Epithelial cell of proximal tubule (primary cell): ENCODE measurements at places on chromosomes 12 and 14.

- no peak for DNase-seq
Observed at GRCh38 chr12:129605666-129606065, 298.2 kb downstream of the TMEM132D start.

DNA sequence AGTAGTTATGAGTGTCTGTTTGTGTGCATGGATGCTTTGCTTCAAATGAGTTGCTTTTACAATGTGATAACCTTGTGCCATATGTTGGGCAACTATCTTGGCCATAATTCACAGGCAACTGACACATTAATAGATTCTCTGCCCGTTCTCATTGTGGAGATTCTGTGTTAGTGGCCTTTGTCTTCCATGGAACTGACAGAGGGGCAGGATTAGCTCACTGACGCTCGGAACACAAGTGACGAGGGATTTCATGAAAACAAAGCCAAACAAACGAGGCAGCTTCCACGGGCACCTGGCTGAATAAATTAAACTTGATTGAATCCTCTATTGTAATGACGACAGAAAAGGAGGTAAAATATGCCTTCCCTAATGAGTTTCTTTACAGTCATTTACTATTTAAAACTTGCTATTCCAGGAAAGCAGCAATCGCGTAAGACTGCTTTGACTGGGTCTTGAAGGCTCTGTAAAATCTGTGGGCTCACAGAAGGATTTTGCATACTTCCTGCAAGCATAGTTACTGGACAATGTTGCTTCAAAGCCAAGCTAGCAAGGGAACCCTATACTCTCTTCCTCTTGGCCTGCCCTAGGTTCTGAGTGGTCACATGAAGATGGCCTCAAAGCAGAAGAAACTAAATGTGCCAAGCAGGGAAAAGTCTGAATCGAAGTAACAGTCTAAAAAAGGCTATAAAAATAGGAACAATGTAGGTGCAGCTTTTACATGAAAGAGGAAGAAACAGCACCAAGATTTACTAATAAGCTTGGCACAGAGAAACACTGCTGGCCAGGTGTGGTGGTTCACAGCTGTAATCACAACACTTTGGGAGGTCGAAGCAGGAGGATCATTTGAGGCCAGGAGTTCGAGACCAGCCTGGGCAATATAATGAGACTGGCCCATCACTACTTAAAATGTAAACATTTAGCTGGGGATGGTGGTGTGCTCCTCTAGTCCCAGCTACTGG lies 28.1 kb upstream of the SINHCAF start:
- DNase-seq: no peak

GRCh38 chr14:39229222-39229543 lies 4.5 kb upstream of the MIA2 start:
- no peak for DNase-seq

GRCh38 chr12:4562034-4562657 lies at the start of gene DYRK4:
TSS of gene DYRK4 (plus strand) at chr12:4562208. CDS start at chr12:4562246, 38 bp downstream.
- DNase-seq: no peak

DNA sequence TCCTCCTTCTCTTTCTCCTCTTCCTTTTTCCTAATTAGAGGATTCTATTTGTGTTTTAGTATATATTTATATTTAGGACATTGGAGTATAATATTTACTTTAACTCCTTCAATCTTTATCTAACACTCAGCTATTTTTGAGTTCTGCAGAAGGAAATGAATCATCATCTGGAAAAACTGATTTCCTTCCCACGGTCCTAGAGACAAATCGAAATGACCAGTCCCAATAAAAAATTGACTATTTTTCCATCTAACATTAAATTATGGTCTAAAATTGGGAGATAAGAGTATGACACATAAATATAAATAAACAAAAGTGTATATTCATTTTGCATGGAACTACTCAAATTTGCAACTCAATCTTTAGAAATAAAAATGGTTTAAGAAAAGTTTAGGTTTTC lies 167.4 kb downstream of the TMTC3 start:
- DNase-seq: no peak

DNA sequence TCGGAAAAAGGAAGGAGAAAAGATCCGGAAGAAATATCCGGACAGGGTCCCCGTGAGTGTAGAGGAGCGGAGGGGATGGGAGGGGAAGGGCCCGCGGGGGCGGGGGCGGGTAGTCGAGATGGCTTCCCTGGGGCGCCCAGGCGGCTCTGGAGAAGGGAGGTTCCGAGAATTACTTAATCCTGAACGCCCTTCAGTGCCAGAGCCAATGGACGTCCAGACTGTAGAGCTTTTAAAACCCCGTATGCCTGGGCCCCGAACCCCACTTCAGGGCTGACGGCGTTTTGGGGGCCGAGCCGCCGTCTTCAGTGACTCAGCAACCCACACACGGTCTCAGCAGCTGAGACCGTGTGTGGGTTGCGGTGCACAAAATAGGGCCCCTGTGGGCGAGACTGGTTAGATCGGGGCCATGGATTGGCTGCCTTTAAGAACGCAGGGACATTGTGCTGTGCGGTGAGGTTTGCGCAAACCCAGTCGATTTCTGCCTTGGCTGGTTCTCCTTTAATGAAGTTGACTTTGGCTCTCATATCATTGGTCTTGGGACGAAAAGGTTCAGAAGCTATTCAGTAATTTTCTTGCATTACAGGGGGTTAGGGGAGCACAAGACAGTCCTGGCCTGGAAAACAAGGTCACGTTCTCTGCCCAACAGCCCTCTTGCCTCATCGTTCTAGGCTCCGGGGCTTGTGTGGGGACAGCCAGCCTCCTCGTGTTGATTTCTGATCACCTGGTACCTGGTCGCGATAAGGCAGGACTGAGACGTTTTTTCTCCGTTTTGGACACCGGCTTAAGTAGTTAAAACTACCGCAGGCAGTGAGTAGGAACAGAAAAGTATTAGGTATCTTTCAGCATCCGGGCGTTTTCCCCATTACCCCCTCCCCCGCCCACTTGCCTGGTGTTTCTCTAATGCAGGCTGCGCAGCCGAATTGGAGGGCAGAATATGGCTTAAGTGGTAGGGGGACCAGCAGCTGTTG lies 775 bp downstream of the GABARAPL1 start:
- DNase-seq: no peak

- DNase-seq: no peak
Observed at GRCh38 chr12:21379218-21379617, 6.5 kb downstream of the IAPP start.

- no peak for DNase-seq
Observed at GRCh38 chr12:127909041-127909440, 357.9 kb upstream of the TMEM132C start.

DNA sequence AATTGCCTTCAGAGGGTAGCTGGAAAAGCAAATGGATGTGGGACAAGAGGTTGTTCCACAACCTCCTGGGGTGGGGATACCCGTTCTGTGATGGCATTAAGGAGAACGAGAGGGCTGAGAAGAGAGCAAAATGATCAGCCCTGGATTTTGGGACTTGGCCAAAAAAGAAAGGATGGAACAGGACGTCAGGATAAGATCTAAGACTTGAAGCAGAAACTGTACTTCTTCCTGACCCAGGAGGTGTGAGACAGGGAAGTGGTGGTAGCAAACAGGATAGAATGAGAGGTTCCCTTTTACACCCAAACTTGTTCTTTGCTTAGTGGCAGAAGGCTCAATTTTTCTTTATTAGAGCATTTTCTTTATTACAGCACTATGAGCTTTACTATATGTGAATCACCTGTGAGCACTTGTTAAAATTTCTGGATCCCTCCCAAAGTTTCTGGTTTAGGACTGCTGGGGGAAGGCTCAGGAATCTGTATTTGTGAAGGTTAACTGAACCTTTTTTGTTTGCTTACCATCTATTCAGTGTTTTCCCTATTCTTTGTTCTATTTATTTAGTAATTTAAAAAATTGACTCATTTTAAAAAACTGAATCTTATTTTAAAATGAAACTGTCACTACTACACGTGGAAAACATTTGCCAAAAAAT lies 59.2 kb downstream of the ERC1 start:
- DNase-seq: no peak

DNA sequence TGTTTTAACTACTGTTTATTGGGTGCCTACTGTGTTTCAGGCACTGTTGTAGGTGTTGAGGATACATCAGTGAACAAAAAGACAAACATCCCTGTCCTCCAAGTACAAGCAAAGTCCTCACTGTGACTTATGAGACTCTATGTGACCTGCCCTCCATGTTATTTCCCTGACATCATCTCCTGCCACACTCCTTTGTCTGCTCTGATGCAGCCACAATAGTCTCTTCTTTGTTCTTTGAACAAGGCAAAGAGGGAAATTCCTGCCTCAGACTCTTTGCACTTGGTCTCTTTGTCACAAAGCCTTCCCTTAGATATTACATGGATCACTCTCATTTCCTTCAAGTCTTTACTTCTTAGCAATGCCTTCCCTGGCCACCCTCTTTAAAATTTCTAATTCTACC lies 240.1 kb upstream of the SRRM4 start:
- DNase-seq: no peak

GRCh38 chr14:82411298-82411697 lies 877.6 kb upstream of the SEL1L start:
- DNase-seq: no peak

GRCh38 chr12:117105902-117106301 lies 6.7 kb upstream of the TESC start:
- no peak for DNase-seq

DNA sequence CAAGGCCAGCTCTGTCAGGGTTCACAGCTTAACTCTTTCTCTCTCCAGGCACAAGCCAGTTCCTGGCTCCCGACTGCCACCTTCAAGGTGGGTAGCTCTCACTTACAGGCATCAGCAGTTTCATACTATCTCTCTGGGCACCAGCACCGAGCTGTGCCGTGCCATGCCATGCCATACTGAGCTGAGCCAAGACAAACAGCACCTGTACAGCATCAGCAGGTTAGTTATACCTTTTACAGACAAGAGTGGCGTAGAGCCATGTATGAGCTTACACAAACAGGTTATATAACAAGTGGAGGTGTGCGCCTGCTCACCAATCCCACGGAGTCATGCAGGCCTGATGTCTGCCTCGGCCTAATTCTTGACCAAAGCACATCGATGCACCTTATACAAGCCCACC lies 1098.7 kb downstream of the AACS start:
- no peak for DNase-seq

GRCh38 chr12:52912711-52913430 lies 8.0 kb upstream of the KRT8 start:
- no peak for DNase-seq

- DNase-seq: peak; percentile 32
Observed at GRCh38 chr12:5076761-5077160, 33.1 kb downstream of the KCNA5 start.

- DNase-seq: no peak
Observed at GRCh38 chr12:115223322-115223721, 539.3 kb upstream of the TBX3 start.

- no peak for DNase-seq
Observed at GRCh38 chr14:69543341-69544115, 31.1 kb downstream of the CCDC177 start.

- peak; percentile 85 for DNase-seq
Observed at GRCh38 chr12:123089631-123090353, 61.1 kb downstream of the PITPNM2 start.

GRCh38 chr14:28468191-28469151 lies 298.1 kb upstream of the FOXG1 start:
- no peak for DNase-seq

DNA sequence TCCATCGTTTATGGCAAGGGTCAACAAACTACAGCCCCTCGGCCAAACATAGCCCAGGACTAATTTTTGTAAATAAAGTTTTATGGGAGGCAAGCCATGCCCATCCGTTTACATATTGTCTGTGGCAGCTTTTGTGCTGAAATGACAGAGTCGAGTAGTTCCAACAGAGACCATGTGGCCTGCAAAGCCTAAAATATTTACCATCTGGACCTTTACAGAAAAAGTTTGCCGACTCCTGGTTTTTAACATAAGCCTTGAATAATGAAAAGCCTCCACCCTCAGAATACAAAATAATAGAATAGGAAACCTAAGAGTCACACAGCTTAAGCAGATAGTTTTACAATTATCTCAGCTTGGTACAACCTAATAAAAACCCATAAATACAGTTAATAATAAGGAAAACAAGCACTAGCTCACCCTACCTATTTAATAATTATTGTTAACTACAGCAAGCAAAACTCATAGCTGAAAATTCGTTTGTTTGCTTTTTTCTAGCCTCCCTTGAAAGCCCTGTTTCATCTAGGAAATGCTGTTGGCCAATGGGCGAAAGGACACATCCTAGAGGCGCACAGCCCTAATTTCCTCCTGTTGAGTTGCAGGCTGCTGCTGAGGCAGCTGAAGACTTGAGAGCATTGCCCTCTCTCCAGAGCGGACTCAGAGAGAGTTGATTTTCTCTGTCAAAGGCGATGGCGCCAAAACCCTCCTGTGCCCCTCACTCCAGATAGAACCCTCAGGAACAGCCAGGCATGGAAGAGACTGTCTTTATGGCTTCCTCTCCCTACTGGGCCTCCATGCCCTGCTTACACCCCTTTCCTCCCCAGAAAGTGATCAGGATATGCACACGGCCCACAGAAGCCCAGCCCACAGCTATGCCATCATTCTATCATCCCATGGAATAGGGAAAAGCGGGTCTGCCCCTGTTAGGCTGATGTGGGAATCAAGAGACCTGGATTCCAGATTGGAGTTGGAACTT lies 107.2 kb downstream of the DPF3 start:
- no peak for DNase-seq

DNA sequence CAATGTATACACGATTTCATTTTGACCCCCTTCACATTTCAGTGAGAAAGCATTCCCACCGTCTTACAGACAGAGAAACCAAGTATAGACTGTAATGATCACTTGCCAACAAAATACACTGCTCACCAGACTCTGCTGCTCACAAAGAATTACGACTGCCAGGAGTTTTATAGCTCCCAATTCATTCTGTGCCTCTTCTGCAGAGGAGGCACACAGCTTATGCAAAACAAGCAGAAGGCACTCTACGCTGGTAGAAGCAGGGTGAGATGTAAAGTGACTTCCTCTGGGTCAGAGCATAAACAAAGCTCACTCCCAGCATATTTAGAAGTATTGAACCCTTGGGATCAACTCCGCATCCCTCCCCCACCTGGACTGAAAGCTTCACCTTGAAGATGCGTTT lies 14.6 kb downstream of the SPTB start:
- no peak for DNase-seq

DNA sequence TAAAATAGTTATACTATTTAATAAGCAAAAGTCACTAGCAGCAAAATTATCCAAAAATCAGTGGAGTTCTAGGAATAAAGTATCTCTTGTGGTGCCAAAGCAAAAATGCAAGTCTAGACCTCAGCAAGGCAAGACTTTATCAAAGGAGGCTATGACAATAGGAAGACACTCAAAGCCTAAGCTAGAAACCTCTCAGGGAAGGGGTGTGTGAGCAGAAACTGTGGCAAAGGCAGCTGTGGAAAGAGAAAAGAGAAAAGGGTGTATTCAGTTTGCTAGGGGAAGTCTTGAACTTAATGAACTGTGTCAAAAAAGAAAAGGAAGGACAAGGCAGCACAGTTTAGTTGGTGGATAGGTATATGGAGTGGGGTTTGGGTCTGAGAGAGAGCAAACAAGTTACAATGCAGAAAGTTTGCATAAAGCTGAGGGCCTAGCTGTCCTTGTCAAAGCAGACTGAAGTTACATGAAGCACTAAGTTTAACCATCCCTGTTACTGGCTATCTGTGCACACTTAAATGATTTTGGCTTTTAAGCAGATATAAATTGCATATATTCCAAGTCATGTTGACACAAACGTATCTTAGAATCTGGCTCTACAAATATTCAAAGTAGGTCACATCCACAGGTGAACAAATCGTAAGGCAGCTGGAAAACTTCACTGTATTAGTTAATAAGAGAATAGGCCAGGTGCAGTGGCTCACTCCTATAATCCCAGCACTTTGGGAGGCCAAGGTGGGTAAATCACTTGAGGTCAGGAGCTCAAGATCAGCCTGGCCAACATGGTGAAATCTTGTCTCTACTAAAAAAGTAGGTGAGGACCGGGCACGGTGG lies 31.0 kb upstream of the AMN1 start:
- DNase-seq: no peak
